ENCODE measurements at places on chromosomes 16 and 17.

GRCh38 chr17:43962479-43962878 is 8.7 kb upstream of the PYY start:
- no peak for DNase-seq

DNA sequence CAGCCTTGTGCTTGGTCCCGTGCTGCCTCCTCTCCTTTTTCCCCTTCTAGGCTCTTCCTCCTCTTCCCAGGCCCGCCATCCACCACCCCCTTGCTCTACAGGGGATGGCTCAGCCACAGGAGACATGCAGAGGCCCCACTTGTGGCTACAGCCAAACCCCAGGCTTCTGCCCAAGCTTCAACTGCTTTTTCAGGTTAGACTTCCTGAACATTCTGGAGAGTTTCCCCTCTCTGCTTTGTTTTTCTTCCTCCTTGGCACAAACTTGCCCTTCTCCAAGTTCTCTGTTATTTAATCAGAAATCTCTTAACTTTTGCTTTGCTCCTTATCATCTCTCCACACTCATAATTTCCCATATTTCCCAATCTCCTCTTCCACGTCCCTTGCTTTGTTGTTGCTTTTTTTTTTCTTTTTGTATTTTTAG is 18.3 kb upstream of the HAS3 start:
- no peak for DNase-seq

- DNase-seq, result no peak
Measured at GRCh38 chr17:14553847-14554246, 253.0 kb downstream of the HS3ST3B1 start.

DNA sequence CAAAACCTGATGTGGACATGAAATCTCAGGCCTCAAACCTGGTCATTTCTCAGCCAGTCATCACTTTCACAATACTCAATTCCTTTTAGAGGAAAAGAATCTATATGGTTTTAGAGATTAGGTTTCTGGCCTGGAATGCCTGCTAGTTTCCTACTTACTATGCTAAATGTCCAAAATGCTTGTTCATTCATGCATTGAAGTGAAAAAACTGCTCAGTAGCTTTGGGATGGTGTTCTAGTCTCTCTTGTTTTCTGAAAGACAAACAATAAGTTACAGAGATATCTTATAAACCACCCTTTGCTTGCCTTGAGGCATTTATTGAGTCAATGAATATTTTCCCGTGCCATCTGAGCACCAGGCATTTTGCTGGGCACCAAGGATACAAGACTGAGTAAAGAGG is 1146.5 kb upstream of the GOT2 start:
- DNase-seq, result no peak

- peak; percentile 30 for DNase-seq
Measured at GRCh38 chr17:77875881-77876509, 82.5 kb upstream of the TNRC6C start.

- DNase-seq, result no peak
Measured at GRCh38 chr17:32302860-32303649, 37.4 kb downstream of the RHBDL3 start.

- no peak for DNase-seq
Measured at GRCh38 chr16:54297154-54297553, 10.6 kb upstream of the IRX3 start.

DNA sequence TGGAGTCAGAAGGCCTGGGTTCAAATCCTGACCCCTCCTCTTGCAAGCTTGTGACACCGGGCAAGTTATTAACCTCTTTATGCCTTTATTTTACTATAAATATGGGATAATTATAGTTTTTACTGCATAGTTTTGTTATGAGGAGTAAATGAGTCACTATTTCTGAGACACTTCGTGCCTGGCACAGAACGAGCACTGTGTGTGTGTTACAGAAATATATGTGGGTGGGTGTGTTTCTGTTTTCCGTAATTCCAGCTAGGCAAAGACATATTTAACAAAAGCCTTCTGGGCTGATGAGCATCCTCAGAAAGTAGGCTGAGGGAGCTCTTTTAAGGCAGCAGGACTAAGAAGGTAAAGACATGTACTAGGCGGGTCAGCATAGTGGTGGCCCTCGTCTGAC is 417.9 kb downstream of the MAF start:
- DNase-seq, result no peak

- no peak for DNase-seq
Measured at GRCh38 chr17:18017958-18018357, 21.0 kb downstream of the ATPAF2 start.

Measured in GM12865 (cell line).